ENCODE measurements at places on chromosomes 2 and 18.
A peak's percentile ranks its signal among the peaks of the same experiment; 100 is the strongest.

DNA sequence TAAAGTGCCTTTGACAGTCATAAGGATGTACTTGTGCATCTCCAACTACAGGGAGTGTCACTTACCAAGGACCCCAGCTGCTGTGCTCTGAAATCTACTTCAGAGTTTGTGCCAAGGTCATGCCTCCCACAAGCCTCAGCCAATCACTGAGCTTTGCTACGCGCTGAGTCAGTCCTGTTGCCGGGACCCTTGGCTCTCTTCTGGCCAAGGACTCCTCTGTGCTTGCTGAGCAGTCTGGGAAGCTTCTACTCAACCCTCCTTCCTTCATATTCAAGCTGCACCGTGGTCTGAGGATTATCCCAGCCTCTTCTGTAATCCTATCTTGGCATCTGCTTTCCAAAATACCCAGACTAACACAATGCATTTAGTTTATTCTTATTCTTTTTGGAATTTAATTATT is 398.9 kb upstream of the FANCL start:
- DNase-seq, result no peak

DNA sequence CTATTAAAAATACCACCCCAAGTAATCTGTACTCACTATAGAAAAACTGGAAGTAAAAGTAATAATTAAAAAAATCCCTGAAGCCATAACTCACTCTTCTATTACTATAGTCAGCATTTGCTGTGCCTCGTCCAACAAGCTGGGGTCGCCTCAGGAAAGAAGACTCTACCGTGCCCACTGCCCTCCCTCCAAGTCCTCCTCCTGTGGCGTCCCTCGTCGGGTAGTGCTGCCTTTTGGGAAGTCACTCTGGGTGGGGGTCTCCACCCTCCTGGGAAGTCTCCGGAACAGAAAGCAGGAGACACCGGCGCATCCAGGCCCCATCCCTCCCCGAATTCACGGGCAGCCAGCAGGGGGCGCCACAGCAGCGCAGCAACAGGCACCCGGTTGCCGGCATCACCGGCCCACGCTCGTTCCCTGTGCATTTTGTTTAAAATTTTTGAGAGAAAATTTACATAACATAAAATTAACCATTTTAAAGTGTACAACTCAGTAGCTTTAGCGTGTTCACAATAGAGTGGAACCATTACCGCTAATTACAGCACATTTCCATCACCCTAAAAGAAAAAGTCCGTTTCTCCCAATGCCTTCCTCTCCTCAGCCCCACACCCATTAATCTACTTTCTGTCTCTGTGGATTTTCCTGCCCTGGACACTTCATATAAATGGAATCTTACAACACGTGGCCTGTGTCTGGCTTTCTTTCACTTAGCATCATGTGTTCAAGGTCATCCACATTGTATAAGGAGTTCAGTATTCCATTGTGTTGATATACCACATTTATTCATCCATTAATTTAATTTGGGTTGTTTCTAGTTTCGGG is 62.2 kb downstream of the ADNP2 start:
- peak; percentile 78 for DNase-seq

- DNase-seq, result no peak
Observed at GRCh38 chr2:3264010-3264744, 113.4 kb downstream of the EIPR1 start.

DNA sequence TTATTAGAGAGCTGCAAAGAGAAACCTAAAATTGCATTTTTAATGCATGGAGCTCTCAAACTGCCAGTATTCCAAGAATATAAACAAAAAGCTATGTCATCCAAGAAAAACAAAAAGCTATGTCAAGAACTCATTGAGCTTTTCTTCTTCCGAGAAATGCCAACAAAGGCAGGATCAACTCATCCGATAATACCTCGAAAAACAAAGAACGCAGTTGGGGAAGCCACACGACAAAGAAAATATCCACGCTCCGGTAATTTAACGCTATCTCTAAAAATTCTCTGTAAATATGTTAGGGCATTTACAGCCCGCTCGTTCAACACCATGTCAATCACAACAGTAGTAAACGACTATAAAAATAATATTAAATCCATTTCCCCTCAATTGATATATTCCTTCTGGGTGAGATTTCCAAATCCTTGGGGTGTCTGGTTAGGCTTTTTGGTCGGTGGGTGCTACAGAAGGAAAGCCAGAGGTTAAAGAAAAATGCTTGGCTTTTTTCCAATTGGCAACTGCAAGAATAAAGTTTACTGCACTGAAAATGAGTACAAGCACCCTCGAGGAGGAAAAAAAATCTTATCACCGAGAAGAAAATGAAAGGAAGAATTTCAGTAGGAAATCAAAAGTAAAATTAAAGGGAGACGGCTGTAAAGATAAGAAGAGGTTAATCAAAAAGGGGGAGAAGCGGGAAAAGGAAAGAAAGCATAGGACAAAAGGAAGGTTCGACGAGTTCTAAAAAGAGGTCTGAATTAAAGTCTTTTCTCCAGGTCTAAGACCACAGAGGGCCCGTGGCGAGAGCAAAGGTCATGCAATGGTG is 856 bp downstream of the TIA1 start:
- peak; percentile 25 for DNase-seq

- no peak for DNase-seq
Observed at GRCh38 chr2:9100080-9100876, 96.8 kb upstream of the MBOAT2 start.

DNA sequence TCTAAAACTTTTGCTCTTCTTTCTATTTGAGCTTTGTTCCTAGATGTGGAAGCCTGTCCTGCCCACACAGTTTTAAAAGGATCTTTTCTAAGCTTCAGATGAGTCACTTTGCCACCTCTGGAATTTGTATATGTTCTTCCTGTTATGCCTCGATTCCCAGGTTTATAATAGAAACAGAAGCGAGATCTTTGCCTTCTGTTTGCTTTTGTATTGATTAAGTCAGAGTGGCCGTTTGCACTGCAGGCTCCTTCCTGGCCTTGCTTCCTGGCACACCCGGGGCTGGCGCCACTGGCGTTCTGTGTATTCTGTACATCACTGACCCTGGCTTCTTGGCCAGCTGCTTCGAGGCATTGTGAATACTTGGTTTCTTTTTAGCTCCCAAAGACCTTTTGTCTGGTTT is 91.8 kb downstream of the MTCL1 start:
- no peak for DNase-seq

DNA sequence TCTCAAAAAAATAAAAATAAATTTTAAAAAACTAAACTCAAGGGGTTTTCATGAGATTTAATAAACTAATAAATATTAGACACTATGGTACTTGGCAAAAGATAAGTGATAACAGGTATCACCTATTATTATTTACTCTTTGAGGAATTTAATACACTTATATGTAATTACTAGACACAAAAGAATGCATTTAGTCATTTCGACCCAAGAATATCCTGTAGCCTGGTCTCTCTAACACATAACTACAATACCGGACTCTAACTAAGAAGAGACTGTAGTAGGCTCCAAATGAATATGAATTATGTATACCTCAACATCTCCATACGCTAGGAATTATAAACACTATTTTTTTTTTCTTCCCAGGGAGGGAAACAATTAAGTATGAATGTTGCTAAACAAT is 850.7 kb downstream of the CPS1 start:
- no peak for DNase-seq

GRCh38 chr2:134087371-134087921 is 166.4 kb upstream of the MGAT5 start:
- DNase-seq, result no peak

- peak; percentile 26 for DNase-seq
Observed at GRCh38 chr2:58601017-58601416, 359.9 kb upstream of the FANCL start.

- peak; percentile 75 for DNase-seq
Observed at GRCh38 chr2:104378853-104379374, 475.0 kb upstream of the POU3F3 start.

DNA sequence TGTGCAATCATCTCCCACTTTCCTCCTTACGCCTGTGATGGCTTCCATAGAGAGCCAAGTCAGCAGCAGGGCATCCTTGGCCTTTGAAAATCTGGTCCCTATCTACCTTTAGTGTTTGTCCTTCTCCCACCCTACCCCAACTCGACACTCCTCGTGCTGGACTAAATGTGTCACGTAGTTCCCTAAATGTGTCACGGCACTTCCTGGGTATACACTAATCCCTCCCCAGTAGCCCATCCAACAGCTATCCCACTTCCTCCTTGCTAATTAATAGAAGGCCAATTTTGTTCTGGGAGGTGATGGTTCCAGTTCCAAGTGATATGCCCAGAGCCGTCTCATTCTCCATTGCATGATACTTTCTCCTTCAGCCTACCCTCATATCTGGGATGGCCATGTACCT is 36.5 kb upstream of the ZFP36L2 start:
- no peak for DNase-seq

GRCh38 chr2:100835006-100835659 is 15.2 kb downstream of the NPAS2 start:
- no peak for DNase-seq

DNA sequence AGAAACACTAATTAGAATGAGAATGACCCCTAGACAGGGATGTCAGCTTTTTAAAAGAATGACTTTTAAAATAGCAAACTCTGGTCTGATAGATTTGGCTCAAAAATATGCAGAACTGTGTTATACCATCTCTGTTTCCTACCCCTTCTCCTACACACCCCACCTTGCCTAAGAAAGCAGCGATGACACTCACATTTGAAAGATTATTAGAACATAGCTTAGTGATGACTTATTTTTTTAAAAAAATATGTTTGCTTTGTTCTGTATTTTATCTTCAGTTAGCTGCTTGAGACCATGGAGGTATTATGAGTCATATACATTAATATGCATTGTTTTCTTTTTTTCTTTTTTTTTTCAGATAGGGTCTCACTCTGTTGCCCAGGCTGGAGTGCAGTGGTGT is 176.7 kb upstream of the TPO start:
- no peak for DNase-seq

GRCh38 chr2:55155206-55155605 is 76.9 kb downstream of the CLHC1 start:
- DNase-seq, result no peak

GRCh38 chr2:238747557-238747956 is 100.3 kb upstream of the TWIST2 start:
- DNase-seq, result no peak

GRCh38 chr2:55761024-55761423 is 67.4 kb upstream of the PNPT1 start:
- no peak for DNase-seq

DNA sequence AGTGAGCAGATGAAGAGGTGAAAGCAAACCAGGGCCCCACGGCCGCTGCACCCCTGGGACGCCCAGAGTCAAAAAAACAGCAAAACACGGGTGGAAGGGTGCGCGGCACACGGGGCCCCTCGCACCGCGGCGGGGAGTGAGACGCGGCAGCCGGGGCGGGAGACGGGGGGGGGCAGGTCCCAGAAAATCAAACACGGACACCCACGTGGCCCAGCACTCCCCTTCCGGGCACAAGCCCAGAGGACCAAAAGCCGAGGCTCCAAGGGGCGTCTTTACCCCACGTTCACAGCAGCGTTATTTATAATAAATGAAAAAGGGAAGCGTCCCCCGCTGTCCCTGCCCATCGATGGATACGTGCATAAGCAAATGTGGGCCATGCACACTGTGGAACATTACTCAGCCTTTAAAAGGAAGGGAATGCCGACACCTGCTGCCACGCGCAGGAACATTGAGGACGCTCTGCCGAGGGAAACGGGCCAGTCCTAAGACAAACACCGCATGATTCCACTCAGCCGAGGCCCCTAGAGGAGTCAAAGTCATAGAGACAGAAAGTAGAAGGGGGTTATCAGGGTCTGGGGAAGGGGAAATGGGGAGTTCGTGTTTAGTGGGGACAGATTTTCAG is 677 bp upstream of the COPS9 start:
- no peak for DNase-seq

DNA sequence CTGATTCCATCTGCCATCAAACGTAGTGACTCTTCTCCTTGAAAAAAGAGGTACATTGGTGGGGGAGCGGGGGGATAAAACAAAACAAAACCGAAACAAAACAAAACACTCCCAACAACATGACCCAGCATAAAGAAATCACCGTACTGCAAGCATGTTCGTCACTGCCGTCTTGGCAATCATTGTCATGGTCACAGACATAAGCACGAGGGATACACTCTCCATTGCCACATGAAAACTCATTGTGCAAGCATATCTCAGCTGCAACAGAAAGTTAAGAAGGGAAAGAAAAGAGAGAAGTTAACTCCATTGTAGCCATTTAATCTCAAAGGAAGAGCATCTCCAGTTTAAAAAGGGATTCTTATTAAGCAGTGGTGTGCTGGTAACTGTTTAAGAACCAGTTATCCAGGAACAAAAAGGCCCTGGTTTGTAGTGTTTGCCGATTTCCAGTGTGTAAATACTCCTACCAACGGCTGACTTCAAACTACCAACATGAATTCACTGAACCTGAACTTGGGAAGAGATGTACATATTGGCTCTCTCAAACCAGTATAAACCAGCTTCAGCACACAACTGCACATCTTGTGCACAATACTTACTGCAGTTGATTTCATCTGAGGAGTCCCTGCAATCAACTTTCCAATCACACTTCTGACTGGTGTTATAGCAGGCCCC is 68.2 kb downstream of the LRP2 start:
- no peak for DNase-seq

DNA sequence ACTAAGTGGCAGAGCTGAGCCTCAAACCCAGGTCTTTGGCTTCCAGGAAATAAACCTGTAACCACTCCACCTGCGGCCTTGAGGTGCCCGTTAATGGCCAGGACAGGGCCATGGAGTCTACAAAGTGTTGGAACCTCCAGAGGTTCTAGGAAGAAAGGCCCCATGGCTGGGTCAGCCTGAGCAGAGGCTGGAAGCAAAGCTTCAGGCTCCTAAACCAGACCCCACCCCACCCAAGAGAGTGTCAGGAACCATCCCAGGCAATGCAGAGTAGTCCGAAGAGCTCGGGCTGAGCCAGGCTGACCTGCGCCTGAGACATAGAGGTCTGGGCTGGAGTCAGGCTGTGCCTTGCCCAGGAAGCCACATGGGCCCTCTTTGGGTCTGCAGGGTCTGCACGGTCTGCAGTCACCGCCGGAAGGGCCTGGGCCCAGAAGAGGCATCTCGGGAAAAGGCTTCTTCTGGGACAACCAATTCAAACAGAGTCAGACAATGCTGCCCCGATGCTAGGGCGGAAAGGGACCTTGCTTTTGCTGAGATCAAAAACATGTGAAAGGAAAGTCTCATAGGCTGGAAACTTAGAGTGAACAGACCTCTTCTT is 6.4 kb downstream of the CIB4 start:
- DNase-seq, result no peak

GRCh38 chr2:28445448-28446258 is 50.2 kb upstream of the PLB1 start:
- DNase-seq, result peak; percentile 98

- no peak for DNase-seq
Observed at GRCh38 chr2:130877258-130877657, 40.5 kb downstream of the ARHGEF4 start.

DNA sequence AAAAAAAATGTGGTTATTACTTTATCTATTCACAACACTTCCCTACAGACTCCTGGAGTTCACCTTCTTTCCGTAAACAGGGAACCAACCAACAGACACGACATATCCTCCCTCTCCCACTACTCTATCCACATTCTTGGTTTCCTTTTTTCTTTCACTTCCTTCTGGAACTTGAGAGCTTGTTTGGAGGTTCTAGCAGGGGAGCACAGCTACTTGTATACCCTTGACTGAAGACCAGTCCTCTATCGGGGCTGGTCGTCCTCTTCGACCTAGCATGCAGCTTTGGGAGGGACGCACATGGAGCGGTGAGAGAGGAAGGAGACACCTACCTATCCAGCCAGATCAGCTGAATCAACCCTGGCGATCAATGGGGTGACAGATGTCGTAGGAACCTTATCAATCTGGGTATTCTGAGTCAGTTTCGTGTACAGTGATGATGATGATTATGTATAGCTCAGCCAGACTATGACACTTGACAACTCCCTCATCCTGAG is 43.5 kb upstream of the MSH2 start:
- DNase-seq, result no peak

GRCh38 chr2:129758784-129759471 is 220.5 kb upstream of the RAB6C start:
- DNase-seq, result no peak
